WTC11 (cell line): ENCODE measurements at places on chromosomes 2 and 18. TPM values are rescaled to one million over a fixed set of nuclear protein-coding genes. Genes with fewer than 3 reads are reported as not detected.

GRCh38 chr2:39469807-39470206 is 32.7 kb upstream of the MAP4K3 start:
- no peaks in the 10 kb centered on the region for H3K27me3 ChIP-seq
- DNase-seq = no peak
- peaks cover 3% of the 10 kb centered on the region; the same call in 1 of the 2 replicates for H3K36me3 ChIP-seq
- H3K27ac ChIP-seq = peak overlapping the region; percentile 91
- peaks cover 46% of the 10 kb centered on the region for H3K4me1 ChIP-seq
- no peak overlapping the region for H3K4me3 ChIP-seq

Gene ST6GAL2
- 7.5 to 11.0 TPM (median 8.6 TPM) in 3 replicates for total RNA-seq

Gene HRH4
- total RNA-seq = not detected in 3 replicates

- peak overlapping the region; percentile 23; the same call in 1 of the 2 replicates for H3K4me3 ChIP-seq
- H3K36me3 ChIP-seq = peaks cover 9% of the 10 kb centered on the region
- DNase-seq = peak; percentile 76
- H3K27me3 ChIP-seq = peaks cover 56% of the 10 kb centered on the region
- H3K27ac ChIP-seq = no peak overlapping the region
Observed at GRCh38 chr2:84855731-84856130, 25.2 kb downstream of the TRABD2A start.

DNA sequence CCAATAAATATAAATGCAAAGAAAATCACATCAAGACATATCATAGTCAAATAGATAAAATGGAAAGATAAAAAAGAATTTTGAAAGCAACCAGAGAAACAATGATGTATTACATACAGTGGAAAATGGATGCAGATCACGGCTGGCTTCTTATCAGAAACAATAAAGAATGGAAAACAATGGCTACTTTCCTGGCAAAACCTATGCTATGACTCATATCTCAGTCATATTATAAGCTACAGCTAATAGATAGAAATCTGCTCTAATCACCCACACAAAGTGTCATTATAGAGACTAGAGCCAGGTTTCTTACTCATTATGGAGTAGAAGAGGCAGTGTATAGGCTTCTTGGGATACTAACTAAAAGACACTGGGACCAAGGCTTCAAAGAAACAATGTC is 93.5 kb upstream of the TACR1 start:
- H3K4me3 ChIP-seq = no peak overlapping the region
- H3K27ac ChIP-seq = no peak overlapping the region
- H3K27me3 ChIP-seq = peaks cover 3% of the 10 kb centered on the region; the same call in 1 of the 2 replicates
- H3K4me1 ChIP-seq = peaks cover 6% of the 10 kb centered on the region

DNA sequence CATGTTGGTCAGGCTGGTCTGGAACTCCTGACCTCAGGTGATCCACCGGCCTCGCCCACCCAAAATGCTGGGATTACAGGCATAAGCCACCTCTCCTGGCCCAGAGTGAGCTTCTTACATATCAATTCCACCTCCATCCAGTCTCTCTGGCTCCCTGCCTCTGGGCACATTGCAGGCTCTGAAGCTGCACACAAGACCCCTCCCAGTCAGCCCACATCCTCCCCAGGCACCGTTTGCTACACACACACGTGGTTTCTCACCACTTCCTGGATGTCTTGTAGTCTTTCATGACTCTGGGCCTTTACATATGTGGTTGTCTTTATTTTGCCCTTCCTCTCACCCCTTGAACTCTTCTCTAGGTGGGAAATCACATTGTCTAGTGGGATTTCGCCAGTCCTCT is 64.0 kb upstream of the CABLES1 start:
- H3K27ac ChIP-seq = no peak overlapping the region
- no peak for DNase-seq
- H3K4me3 ChIP-seq = no peak overlapping the region
- H3K4me1 ChIP-seq = peaks cover 13% of the 10 kb centered on the region
- no peaks in the 10 kb centered on the region for H3K36me3 ChIP-seq

DNA sequence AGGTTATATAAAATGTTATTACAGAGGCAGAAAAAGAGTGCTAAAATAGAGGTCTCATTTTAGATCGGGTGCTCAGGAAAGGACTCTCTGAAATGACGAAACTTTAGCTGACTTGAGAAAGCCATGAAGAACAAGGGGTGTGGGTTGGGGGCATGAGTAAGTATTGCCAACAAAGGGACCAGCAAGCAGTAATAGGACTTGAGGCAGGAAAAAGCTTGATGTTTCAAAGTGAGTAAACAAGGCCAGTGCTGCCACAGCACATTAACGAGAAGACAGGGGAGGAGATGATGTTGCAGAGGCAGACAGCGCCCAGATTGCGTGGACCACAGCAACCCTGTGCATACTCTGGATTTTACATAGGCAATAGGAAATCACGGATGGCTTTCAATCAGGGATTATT is 318.8 kb downstream of the ZEB2 start:
- no peak overlapping the region for H3K27ac ChIP-seq
- no peaks in the 10 kb centered on the region for H3K36me3 ChIP-seq
- DNase-seq = no peak
- no peaks in the 10 kb centered on the region for H3K27me3 ChIP-seq

GRCh38 chr2:13651684-13652131 is 935.0 kb downstream of the TRIB2 start:
- DNase-seq = no peak
- H3K4me1 ChIP-seq = peaks cover 7% of the 10 kb centered on the region; the same call in 1 of the 2 replicates
- H3K4me3 ChIP-seq = no peak overlapping the region
- no peak overlapping the region for H3K27ac ChIP-seq
- H3K27me3 ChIP-seq = peaks cover 4% of the 10 kb centered on the region

- H3K4me3 ChIP-seq = no peak overlapping the region
- no peak overlapping the region for H3K27ac ChIP-seq
- no peaks in the 10 kb centered on the region; the same call in 1 of the 2 replicates for H3K27me3 ChIP-seq
- DNase-seq = no peak
- peaks cover 4% of the 10 kb centered on the region; the same call in 1 of the 2 replicates for H3K36me3 ChIP-seq
Observed at GRCh38 chr2:180314086-180314485, 307.0 kb upstream of the CWC22 start.

GRCh38 chr18:9737006-9737405 is 28.9 kb downstream of the RAB31 start:
- no peak overlapping the region for H3K27ac ChIP-seq
- H3K27me3 ChIP-seq = no peaks in the 10 kb centered on the region
- DNase-seq = no peak
- no peaks in the 10 kb centered on the region for H3K36me3 ChIP-seq
- H3K4me3 ChIP-seq = no peak overlapping the region

Gene TFCP2L1
- 3.3 to 4.3 TPM (median 3.7 TPM) in 3 replicates for total RNA-seq

Gene CNDP1
- 0.11 to 0.28 TPM (median 0.25 TPM) in 3 replicates for total RNA-seq

- H3K36me3 ChIP-seq = no peaks in the 10 kb centered on the region
- DNase-seq = no peak
- H3K27ac ChIP-seq = no peak overlapping the region
- peaks cover 5% of the 10 kb centered on the region for H3K4me1 ChIP-seq
- no peak overlapping the region for H3K4me3 ChIP-seq
Observed at GRCh38 chr18:48555465-48555995, 16.7 kb downstream of the CTIF start.

- no peak for DNase-seq
- peaks cover 16% of the 10 kb centered on the region for H3K4me1 ChIP-seq
- H3K27ac ChIP-seq = no peak overlapping the region
- H3K4me3 ChIP-seq = no peak overlapping the region
- peaks cover 22% of the 10 kb centered on the region for H3K27me3 ChIP-seq
Observed at GRCh38 chr2:70498054-70498453, 55.6 kb downstream of the TGFA start.

- no peak overlapping the region for H3K4me3 ChIP-seq
- no peaks in the 10 kb centered on the region for H3K36me3 ChIP-seq
- no peak overlapping the region for H3K27ac ChIP-seq
- H3K4me1 ChIP-seq = peaks cover 11% of the 10 kb centered on the region
- no peak for DNase-seq
Observed at GRCh38 chr2:242075168-242075567, 205.6 kb downstream of the RTP5 start.

Gene LRATD1
- 2.3 to 3.0 TPM (median 2.5 TPM) in 3 replicates for total RNA-seq

DNA sequence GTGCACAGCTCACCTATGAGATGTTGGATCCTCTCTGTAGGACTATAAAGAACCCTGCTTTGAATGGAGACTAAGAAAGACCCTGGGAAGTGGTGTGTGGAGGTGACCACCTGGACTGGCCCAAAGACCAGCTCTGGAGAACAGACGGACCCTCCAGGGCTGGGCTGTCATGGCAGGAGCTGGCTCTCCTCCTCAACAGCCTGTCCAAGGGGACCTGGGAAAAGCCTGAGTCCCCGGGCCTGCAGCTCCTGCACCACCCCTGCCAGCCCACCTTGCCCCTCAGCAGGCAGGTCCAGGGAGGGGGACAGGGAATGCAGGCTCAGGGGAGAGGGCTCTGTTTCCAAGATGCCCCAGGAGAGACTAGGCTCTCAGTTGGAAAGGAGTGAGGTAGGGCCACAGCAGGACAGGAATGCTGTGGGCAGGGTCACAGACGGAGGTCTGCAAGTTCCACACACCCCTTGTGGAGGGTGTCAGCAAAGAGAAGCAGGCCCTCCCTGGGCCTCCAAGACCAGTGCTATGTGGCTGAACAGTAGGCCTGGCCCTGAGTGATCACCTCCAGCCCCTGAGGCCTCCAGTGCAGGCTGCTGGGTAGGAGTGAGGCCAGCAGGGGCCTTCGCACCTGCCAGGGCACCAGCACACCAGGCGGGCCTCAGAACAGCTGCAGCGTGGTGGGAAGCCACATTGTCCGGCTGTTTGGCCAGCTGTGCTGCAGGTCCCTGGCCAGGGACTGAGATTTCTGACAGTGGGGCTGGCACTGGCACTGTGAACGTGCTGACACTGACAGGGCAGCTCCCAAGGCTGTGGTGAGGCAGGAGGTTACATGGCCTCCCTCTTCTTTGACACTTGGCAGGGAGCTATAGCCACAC is 86.4 kb upstream of the OTOS start:
- no peak overlapping the region for H3K27ac ChIP-seq
- H3K4me1 ChIP-seq = no peaks in the 10 kb centered on the region
- no peak overlapping the region for H3K4me3 ChIP-seq
- DNase-seq = no peak
- no peaks in the 10 kb centered on the region; the same call in 1 of the 2 replicates for H3K36me3 ChIP-seq

DNA sequence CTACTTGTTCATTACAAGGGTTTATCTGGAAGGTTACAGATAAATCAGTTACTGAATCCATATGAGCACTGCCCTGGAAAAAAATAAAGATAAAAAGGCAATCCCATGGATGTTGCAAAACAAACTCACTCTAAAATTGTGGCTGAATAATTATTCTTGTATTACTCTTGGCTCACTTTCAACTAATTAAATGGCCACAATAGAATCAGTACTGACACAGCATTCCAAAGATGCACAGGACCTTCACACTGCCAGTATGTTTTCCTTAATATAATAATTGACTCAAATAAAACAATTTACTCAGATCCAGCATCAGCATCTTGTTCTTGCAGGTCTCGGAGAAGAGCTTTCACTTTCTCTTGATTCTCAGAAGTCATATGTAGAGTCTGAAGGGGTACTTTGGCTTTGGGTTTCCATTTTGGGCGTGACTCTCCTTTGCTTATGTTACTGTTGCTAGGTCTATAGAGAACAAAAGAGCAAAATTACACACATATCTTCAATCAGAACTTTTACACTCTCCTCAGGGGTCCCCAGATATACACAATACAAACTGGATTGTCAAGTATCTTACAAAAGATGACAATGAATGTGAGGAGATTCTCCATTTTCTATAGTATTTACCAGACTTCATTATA is 12.6 kb downstream of the DHX57 start:
- H3K4me1 ChIP-seq = no peaks in the 10 kb centered on the region
- H3K4me3 ChIP-seq = no peak overlapping the region
- no peak for DNase-seq
- no peak overlapping the region; the same call in 1 of the 2 replicates for H3K27ac ChIP-seq
- peaks cover 36% of the 10 kb centered on the region for H3K36me3 ChIP-seq

- peaks cover 11% of the 10 kb centered on the region for H3K4me1 ChIP-seq
- DNase-seq = no peak
- H3K27me3 ChIP-seq = no peaks in the 10 kb centered on the region
Observed at GRCh38 chr2:189836644-189837043, 52.4 kb downstream of the PMS1 start.
